NT2/D1 (cell line): ENCODE measurements at places on chromosomes 7 and 10.

DNA sequence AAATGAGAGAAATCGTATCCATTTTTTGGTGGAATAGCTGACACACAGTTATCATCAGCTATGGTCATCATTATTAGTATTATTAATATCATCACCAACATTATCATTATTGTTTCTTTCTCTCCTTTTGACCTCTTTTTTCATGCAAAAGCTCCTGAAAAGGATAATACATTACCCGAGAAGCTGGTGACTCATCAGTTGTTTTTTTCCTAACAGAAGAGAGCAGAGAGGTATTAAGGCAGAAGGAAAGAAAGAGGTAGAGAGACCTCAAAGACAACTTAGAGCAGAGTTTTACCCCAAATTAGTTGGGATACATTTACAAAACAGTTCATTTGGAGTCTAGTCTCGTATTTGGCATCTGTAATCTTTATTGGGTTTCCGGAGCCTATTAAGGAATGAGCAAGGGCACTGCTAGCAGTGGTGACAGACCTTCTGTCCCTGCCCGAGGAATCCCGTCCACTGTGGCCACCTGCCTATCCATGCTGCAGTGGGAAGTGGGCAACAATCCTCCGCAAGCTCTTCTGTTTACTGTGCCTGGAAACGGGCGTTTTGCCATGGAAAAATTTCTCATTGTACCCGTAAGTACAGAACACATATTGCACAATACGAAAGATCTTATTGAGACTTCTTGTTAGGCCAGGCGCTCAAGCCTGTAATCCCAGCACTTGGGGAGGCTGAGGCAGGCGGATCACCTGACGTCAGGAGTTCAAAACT, 170.0 kb upstream of the MKLN1 start:
- DNase-seq = no peak

- DNase-seq = no peak
These were observed 499.6 kb upstream of the PHF14 start for GRCh38 chr7:10474048-10474447.

DNA sequence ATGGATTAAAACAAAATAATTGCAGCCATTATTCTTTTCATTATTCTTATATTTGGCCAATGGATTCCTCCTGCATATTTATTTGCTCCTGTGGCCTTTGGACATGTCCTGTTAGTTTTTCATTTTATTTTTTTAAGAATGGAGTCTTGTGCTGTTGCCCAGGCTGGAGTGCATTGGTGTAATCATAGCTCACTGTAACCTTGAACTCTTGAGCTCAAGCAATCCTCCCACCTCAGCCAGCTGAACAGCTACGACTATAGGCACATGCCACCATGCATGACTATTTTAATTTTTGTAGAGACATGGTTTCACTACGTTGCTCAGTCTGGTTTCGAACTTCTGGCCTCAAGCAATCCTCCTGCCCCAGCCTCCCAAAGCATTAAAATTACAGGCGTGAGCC, 42.7 kb upstream of the SRI start:
- DNase-seq = no peak

DNA sequence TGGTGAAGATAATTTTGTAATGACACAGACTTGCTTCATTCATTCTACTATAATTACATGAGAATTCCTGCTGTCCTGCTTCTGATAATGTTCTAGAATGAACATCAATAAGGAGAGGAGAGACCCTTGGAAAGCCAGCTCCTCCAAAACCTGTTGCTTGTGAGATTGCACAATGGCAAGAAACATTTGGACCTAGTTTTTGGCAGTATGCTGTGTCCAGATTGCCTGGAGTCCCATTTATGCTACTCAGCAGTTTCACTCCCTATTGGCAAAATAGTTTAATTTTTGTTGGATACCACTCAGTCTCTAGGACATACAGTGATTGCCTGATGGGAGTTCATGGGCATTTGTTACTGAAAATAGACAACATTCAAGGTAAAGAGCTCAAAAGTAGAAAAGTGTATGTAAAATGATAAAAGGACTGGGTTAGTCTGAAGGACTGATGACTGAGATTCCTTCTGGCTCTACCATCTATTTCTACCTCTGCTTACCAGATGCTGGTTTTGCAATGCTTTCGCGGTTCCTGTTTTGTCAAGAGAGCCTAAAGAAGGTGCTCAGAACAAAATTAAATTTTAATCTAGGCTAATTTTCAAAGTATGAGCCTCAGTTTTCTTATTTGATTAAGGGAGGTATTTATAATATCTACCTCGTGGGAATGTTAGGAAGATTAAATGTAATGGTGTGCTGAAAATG, 8.0 kb upstream of the ACTR3B start:
- no peak for DNase-seq

DNA sequence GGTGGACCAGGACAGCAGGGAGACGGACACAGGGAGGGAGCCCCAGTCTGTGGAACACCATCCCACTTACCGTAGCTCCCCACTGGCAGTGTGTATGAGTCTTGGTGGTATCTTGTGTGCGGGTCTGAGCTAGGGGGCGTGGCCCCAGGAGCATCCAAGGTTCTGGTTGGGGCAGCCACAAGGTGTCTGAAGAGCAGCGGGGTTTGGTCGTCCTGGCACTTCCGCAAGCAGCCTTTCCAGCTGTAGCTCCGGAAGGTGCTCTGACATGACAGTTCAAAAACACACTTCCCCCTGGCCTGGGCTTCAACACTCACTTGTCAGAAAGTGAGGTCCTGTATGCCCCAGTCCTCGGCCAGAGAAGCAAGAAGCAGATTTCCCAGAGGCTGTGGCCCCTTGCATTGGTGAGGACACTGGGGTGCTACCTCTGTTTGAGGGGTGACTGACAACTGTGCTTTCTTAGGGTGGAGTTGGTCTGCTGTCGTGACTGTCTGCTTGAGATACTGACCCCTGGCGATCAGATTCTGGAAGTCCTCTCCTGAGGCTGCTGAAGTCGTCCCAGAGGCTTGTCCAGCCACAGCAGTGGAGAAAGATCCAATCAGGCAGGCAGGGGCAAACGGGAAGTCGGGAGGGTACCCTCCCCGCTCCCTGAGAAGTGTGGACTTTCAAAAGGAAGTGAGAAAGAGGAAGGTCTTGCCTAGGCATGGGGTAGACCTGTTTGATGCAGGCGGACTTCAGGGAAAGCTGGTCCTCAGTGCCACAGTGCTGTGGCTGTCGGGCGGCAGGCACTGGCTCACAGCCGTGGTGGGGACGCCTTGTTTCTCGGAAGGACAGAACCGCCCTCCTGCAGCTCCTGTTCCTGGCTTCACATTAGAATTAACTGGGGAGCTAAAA, 51.4 kb upstream of the PFKFB3 start:
- no peak for DNase-seq

DNA sequence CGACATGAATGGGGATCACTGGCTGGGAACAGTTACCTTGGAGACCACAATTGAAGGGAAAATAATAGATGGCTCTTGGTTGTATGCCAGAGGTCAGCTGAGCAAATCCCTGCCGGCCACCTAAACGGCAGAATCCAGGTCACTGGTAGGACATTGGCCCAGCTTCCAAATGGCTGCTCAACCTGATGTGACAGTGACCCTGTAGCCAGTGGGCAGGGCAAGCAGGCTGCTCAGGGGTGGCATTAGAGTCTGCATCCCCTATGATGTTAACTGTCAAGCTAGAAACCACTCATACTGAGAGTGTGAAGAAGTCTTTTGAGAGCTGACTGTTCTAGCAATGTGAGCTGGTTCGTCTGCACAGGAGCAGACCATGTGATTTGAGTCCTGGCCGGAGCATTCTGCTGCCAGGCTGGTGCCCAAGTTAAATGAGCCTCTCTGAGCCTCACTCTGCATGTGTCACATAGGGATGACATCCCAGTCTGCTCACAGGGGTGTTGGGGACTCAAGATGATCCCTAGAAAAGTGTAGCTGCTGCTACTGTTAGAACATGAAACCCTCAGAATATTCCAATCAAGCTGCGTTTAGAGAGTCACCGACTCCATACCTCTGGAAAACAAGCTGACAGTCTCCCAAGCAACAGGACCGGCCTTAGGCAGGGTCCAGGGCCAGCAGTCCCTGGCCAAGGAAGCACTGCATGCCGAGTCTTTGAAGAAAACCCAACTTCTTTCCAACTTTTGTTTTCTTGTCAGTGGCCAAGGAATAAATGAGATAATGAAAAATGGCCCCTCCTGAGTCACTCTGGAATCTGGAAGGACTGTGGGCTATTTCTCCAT, 69.7 kb downstream of the VWA2 start:
- no peak for DNase-seq

- DNase-seq = no peak
These were observed 43.0 kb downstream of the CXCL12 start for GRCh38 chr10:44341886-44342285.

- DNase-seq = no peak
These were observed 43.7 kb upstream of the WAC start for GRCh38 chr10:28489206-28489605.

GRCh38 chr10:62589689-62590088, 214.8 kb upstream of the ADO start:
- no peak for DNase-seq

GRCh38 chr10:55641601-55642000, 719.5 kb downstream of the ZWINT start:
- no peak for DNase-seq

DNA sequence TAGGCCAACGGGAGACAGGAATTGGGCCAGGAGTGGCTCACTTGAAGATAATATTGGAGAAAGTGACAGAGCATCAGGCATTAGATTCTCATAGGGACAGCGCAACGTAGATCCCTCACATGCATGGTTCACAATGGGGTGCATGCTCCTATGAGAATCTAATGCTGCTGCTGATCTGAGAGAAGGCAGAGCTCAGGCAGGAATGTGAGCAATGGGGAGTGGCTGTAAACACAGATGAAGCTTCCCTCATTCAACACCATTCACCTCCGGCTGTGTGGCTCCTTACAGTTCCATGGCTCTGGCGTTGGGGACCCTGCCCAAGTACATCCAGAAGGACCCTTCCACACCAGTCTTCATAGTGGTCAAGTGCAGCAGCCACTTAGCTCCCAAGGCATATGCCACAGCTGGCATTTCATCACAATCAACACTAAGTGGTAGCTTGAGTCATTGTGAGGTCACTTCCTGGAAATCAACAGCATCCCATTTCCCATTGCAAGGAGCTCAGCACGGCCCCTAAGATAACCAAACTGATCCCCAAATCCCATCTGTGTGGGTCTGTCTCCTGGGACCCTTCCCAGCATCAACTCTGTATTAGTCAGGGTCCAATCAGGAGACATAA, 174.5 kb downstream of the TPST1 start:
- DNase-seq = no peak

DNA sequence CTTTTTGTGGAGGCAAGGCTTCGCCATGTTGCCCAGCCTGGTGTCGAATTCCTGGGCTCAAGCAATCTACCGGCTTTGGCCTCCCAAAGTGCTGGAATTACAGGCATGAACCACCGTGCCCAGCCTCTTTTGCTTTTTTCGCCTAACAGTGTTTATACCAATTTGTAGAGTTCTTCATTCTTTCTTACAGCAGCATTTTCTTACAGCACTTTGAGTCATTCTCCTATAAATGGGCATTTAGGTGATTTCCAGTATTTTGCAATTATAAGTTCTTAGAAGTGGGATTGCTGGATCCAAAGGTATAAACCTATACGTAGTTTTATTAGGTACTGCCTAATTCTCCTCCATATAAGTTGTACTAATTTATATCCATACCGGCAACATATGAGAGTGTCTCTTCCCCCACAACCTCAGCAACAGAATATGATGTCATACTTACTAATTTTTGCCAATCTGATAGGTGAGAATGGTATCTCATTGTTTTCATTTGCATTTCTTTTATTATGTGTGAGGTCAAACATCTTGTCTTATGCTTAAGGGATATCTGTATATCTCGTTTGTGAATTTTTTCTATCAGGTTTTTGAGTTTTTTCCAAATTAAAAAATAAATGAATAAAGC, 39.1 kb downstream of the SUFU start:
- DNase-seq = no peak

DNA sequence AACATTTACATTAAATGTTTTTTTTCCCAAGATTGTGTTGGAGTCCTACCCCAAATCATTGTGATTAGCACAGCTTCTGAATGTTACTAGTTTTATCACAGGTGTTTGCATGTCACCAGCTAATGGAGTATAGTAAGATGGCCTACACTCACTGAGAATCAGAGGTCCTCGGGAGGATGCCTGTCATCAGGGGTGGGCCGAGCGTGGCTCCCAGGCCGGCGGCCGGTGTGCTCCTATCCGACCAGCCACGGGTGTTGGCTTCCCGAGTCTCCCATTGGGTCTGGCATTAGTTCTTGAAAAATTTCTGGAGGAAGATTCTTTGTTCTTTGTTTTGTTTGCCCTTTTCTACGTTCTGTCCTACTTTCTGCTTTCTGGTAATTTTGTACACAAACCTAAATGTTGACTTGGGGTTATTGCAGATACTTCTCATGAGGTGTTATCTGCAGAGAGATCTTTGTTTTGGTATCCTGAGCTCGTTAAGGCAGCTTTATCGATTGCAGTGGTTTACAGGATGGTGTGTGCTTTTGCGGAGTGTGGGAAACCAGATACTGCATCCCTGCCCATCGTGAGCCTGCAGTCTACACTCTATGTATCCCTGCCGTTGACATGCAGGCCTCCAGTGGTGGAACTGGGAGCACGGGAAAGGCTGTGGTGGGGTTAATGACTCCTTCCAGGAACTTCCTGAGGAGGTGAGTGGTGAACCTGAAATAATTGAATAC, 67.3 kb upstream of the DNAJB6 start:
- no peak for DNase-seq

GRCh38 chr7:155804431-155804831, 7.8 kb downstream of the SHH start:
- no peak for DNase-seq

GRCh38 chr10:73096041-73096448, 621 bp downstream of the P4HA1 start:
- peak; percentile 50 for DNase-seq

DNA sequence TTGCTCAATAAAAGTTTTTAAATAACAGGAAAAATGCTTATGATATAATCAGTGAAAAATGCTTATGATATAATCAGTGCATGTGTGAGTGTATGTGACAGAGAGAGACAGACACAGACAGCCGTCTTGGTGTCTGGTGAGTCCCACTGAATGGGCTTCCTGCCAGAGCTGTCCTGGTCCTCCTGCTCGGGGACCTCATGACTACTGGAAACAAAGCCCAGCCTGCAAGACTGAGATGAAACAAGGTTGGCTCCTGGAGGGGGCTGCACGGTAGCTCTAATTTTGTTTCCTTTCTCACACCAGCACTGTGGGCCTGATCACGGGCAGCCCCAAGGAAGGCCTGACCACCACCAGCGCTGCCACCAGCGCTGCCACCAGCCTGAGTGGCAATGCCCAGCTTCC, 57.3 kb downstream of the NRP1 start:
- DNase-seq = no peak

- no peak for DNase-seq
These were observed 1.1 kb upstream of the VOPP1 start for GRCh38 chr7:55573234-55573900.

GRCh38 chr7:134442441-134443220, 16.3 kb downstream of the AKR1B1 start:
- no peak for DNase-seq

GRCh38 chr10:128180843-128181242, 54.6 kb upstream of the MKI67 start:
- DNase-seq = no peak

GRCh38 chr10:103442031-103442461, 10.1 kb downstream of the CALHM2 start:
- no peak for DNase-seq
